ENCODE measurements at places on chromosomes 2 and 18.

DNA sequence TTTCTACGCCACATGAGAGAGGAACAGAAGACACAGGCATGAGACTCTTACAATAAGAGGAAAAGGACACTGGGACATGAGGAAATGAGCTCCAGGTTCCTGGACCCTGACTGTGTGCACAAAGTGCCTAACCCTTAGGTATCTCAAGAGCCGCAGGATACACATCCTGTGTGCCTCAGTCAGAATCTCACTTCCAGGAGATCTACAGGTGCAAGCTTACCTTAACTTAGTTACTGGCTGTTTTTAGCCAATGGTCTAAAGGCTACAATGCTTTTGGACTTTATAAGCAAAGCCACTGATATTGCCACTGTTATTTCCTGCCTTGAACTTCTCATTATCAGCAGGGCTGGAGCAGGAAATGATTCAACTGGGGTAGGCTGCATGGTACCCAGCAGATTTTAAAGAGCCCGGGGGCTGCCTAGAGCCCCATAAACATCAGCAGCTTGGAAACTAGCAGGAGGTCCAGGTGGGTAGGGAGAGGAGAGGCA, 254.4 kb downstream of the ZNF521 start:
- DNase-seq: no peak

DNA sequence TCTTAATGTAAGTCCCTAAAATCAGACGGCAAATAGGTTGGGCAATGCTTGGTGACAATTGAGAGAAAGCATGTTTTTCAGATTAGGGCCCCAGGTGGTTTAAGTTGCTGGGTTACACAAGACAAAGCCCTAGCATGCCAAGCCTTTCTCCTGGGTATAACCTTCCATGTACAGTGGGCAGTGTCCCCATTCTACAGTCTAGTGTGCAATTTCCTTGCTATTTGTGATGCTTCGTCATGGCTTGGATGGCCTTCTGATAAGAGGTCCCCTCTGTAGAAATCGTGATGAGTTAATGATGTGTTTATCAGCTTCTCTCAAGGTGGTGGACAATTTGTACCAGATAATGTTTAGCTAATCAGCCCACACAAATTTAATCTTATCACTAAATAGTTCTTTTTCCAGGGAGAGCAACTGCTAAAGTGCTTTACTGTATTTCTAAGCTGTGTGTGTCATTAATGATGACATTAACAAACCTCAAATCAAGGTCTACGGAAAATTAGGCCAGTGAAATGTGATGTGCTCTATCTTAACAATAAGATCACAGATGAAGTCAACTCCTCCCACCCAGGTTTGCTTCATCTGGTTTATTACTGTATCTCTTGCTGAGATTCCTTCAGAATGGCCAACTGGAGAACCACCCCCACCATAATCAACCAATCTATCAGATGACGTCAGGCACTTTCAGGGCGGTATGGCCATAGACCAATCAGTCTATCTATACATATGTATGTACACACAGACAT, 61.7 kb downstream of the PLB1 start:
- DNase-seq: no peak

GRCh38 chr2:215141706-215142105, 3.3 kb upstream of the ABCA12 start:
- DNase-seq: no peak

DNA sequence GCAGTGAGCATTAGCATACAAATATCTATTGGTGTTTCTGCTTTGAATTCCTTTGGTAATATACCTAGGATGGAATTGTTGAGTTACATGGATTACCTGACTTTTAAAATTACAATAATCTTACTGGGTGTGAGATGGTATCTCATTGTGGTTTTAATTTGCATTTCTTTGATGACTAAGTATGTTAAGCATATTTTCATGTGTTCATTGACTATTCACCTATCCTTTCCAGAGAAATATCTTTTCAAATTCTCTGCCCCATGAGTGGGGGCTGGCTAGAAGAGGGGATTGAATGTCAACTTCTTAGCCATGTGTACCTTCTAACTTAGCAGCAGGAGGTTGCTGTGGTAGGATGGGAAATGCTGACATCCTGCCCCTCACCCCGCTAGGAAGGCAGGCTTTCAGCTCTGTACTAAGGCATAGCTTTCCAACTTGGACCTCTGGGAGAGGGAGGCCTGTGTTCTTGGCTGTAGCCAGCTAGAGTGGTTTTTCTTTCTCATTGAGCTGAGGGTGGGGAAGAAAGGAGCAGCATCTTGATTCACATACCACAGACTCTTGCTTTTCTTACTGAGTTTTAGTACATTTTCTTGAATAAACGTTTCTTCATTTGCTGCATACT, 63.3 kb upstream of the TTC27 start:
- DNase-seq: no peak
